ENCODE measurements at places on chromosomes 6 and 20.
A peak's percentile ranks its signal among the peaks of the same experiment; 100 is the strongest.

- peak; percentile 50 for DNase-seq
Measured at GRCh38 chr6:96947055-96947454, 22.5 kb downstream of the KLHL32 start.

GRCh38 chr6:159620947-159621346 is 72.1 kb downstream of the SOD2 start:
- no peak for DNase-seq

DNA sequence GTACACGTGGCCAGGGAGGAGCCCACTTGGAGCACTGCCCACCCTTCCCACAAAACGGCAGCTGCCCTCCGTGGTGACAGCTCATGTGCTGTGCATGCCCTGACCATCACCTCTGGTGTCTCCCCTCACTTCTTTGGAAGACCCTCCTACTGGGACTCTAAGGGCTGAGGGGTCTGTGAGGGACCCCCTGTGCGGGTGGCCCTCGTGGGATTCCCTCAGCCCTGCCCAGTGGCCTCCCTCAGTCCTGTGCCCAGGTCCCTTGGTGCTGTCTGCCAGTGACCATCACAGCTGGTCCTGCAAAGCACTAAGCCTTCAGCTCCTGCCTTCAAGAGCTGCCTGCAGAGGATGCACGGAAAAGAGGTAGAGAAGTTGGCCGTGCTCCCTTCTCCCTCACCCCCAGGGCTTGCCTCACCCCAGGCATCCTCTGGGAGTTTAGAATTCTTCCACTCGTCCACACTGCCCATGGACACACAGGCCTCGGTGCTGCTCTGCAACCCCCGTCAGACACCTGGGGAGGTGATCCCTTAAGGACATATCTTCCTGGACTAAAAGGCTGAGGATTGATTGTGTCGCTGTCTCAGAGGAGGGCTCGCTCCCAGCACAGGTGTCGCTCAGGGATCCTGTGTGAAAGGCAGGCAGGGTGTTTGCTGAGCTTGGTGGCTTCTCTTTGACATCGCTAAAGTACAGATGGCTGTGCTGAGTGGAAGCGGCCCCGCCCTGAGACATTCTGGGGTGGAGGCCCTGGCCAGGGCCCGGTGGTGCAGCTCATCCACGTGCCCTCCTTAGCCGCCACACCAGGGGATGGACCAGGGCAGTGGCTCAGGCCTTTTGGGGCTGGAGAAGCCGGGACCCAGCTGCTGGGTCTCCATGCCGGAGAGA is 119.5 kb upstream of the FRMD1 start:
- no peak for DNase-seq

DNA sequence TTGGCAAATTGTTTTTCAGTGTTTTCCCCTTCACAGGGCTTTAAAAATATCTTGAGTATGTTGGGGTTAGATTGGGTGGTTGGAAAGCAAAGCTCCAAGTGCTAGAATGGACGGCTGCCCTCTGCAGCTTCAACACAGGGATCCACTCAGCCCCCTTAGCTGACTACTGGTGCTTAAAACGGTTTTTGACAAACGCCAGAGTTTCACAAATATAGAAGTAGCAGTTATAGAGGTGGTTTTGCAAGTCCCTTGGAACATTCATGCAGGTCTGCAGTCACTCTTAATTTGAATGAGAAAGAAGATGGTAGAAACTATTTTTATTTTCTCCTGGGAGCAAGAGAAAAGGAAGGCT is 175.9 kb downstream of the ARID1B start:
- DNase-seq, result no peak

DNA sequence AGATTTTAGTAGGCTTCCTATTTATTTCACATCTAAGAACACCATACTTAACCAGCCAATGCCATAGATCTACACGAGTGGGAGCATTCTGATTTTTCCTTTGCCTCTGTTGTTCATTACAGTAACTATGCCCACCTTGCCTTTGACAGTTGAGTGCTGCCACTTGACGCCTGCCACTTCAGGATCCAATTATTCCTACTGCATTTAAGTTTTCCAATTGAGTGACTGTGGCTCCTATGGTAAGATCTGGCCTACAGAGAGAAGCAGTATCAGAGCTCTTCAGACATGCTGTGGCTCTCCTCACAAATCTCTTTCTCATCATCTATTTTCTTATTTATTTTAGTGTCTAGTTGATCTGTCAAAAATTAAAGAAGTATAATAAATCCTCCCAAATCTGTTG is 403.0 kb upstream of the SPTLC3 start:
- DNase-seq, result no peak

GRCh38 chr6:52576054-52576391 is 837 bp downstream of the TRAM2 start:
- no peak for DNase-seq

DNA sequence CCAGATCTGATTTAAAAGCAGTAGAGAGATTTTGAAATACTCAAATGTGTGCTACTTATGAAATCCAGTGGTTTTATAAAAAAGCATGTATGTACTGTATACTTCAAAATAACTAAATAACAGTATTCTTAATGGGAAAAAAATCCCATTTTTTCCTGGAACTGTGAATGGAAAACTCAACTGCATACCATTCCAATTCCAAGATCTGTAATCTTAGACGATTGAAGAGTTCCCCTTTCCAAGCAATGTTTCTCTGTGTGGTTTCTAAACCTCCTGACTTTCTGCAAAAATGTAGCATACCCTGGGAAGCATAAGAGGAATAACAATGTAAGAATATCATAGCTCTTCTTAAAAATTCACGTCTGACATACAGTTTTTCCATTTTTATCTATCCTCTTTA is 40.3 kb upstream of the HIVEP2 start:
- DNase-seq, result no peak

DNA sequence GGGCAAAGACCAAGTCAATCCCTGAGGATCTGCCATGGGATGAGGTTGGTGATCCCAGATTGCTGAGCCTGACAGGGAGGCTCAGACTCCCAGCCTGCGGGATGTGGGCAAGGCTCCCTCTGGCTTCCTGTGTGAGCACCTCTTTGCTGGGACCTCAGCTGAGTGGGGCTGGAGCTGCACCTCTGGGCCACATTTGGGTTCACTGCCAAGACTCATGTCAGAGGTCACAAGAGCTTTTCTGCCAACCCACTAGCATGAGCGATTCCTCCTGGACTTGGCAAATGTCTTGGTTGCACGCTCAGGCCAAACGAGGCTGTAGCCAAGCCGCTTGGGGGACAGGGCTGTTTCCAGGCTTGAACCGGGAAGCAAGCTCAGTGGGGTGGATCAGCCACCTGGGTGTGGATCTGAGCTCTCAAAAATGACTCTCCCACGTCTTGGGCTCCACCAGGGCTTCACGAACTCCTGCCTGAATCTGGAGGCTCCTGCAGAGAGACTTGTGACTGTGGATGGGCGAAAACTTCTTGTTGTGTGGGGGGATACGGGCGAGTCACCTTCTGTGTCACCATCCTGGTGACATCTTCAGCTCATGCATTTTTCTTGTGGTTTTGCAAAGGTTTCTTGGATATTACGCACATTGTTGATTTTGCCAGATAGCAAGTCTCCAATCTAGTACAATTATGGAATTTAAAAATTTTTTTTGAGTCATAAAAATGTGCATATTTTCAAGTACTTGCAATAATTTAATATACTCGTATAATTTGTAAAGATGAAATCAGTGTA is 359.5 kb downstream of the CDH4 start:
- DNase-seq, result no peak

GRCh38 chr6:169339731-169340309 is 86.2 kb upstream of the THBS2 start:
- no peak for DNase-seq

DNA sequence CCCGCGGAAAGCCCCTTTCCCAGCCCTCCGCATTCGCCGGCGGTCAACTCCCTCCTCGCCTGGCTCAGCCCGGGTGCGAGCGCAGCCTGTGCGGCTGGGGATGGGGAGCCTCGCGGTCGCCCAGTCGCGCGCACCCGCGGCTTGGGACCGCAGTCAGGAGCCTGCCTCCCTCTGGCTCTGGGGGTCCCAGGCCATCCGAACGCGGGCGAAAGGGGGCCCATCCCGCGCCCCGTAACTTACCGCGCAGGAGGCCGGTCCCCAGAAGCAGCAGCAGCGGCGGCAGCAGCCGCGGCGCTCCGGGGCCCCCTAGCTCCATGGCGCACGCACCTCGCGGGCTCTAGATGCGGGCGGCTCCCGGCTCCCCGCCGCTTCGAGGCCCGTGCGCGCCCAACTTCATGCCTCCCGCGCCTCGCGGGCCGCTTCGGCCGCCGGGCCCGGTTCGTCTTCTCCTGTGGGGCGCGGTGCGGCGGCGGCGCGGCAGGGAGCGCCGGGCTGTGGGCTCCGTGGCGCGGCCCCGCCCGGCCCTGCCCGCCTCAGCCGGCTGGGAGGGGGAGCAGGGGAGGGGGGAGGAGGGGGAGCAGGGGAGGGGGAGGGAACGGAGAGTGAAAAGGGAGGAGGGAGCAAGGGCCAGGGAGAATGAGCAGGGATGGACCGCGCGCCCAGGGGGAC is at the start of gene CHRNA4:
CHRNA4 (minus strand) TSS at position 500 of the 669 bp plus-strand sequence; CDS start at position 316, 184 bp downstream.
- DNase-seq, result no peak

GRCh38 chr6:53768636-53769035 is 26.2 kb upstream of the LRRC1 start:
- DNase-seq, result no peak

GRCh38 chr6:145086197-145086596 is 649.1 kb downstream of the EPM2A start:
- no peak for DNase-seq

DNA sequence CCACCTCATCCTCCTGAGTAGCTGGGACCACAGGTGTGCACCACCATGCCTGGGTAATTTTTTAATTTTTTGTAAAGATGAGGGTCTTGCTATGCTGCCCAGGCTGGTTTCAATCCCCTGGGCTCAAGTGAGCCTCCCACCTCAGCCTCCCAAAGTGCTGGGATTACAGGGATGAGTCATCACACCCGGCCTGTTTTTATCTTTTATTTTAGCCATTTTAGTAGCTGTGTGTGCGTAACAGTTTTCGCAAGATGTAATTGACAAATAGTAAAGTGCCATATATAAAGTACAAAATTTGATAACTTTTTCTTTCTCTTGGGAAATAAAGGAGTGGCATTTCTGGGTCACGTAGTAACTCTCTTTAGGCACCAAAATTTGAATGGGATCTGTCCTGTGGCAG is 21.4 kb downstream of the SNAI1 start:
- DNase-seq, result no peak

DNA sequence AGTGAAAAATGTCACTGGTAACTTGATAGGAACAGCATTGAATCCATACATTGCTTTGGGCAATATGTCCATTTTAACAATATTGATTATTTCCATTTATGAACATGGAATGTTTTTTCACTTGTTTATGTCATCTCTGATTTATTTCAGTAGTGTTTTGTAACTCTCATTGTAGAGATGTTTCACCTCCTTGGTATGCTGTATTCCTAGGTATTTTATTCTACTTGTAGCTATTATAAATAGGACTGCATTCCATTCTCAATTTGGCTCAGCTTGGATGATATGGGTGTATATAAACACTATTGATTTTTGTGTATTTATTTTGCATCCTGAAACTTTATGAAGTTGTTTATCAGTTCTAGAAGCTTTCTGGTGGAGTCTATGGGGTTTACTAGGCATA is 730.3 kb downstream of the DOK5 start:
- DNase-seq, result no peak

DNA sequence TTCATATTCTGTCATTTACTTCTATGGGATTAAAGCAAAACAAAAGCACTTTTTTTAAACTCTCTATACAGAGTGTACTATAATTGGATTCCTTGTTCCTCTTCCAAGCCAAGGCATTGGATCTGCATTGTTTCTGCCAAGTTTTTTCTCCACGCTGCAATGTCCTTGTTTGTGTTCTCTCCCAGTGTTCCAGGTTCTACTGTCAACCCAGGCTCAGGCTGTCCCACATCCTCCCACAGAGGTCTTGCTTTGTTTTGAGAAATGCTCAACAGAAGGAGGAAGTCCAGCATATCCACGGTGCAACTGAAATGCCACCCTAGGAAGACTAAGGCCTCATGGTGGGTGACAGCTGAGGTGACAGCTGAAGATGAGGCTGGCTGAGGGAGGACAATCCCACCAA is 287.1 kb upstream of the PRDM1 start:
- no peak for DNase-seq

DNA sequence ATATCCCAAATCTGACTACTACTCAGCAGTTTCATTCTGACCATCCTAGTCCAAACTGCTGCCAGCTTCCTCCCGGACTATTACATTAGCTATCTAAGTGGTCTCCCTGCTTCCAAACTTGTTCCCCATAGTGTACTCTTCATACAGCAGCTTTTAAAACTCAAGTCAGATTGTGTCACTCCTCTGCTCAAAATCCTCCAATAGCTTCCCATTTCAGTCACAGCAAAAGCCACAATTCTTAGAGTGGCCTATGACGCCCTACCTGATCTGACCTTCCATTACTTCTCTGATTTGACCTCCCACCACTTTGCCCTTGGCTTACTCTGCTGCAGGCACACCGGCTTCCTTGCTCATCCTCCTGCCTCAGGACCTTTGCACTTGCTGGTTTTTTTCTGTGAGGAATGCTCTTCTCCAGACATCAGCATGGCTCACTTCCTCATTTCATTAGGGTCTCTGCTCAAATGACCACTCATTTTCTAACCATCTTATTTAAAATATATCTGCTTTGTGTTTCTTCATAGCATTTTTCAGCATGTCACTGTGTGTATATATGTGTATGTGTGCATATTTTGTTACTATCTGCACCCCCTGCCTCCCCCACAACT is 111.1 kb upstream of the DTNBP1 start:
- no peak for DNase-seq

DNA sequence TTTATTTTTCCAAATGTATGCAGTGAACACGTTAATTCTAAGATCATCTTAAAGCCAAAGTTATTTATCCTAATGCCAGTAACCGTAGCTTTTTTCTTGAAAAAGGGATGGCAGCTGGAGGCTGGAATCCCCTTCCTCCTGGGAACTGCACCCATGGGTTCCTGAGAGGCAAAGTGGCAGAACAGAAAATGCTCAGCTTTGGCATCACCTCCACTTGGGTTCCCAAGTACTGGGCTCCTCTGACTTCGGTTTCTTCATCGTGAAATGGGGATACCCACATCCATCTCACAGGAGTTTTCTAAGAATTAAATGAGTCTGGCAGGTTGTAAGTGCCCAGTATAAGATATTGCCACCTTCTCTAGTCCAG is 6.2 kb upstream of the DDX43 start:
- DNase-seq, result no peak

DNA sequence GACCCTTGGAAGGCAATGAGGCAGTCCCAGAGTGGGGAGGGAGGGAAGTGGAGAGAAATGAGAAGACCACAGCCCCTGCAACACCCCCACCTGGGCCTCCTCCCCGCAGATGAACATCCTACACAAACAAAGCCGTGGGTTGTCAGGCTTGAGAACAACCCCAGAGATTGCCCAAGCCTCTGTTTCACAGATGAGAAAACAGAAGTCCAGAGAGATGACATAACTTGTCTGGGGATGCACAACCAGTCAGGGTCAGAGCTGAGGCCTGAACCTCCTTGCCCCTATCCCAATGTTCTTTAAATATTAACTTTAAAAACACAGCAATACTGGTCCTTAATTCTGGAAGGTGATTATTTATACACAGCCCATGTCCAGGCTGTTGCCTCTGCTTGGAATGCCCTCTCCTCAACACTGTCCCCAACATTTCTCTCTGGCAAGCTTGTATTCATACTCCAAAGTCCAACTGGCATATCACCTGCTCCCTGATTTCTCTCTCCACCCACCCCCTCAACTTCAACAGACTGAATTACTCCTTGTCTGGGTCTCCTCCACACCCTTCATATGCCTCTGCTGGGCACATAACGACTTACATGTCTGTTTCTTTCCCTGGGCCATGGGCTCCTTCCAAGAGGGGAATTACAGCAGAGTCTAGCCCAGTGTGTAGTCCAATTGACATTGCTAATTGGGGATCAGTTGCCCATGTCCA is 135.5 kb upstream of the LRFN2 start:
- no peak for DNase-seq
